ENCODE measurements at places on chromosomes 12 and 14. TPM values are rescaled to one million over a fixed set of nuclear protein-coding genes. Genes with fewer than 3 reads are reported as not detected.

DNA sequence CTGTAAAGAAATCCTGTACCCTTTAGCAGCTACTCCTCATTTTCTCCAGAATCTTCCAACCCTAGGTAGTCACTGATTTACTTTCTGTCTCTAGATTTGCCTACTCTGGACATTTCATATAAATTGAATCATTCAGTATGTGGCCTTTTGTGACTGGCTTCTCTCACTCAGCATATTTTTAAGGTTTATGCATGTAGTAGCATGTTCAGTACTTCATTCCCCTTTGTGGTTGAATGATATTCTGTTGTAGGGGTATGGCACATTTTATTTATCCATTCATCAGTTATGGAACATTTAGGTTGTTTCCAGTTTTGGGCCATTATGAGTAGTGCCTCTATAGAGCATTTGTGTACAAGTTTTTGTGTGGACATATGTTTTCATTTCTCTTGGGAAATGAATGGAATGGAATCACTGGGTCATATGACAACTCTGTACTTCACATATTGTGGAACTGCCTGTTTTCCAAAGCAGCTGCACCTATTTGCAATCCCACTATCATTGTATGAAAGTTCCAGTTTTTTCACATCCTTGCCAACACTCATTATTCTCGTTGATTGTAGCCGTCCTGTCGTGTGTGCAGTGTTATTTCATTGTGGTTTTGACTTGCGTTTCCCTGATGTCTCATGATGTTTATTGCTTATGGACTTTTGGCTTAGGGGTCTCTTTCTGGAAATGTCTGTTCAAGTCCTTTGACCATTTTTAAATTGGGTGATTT lies 57.2 kb downstream of the ATF7IP start:
- no peak for DNase-seq
- no peaks in the 10 kb centered on the region for H3K4me1 ChIP-seq
- no peak overlapping the region for H3K27ac ChIP-seq
- H3K27me3 ChIP-seq: no peaks in the 10 kb centered on the region

DPPA3 gene
- total RNA-seq: 0.19 TPM

DNA sequence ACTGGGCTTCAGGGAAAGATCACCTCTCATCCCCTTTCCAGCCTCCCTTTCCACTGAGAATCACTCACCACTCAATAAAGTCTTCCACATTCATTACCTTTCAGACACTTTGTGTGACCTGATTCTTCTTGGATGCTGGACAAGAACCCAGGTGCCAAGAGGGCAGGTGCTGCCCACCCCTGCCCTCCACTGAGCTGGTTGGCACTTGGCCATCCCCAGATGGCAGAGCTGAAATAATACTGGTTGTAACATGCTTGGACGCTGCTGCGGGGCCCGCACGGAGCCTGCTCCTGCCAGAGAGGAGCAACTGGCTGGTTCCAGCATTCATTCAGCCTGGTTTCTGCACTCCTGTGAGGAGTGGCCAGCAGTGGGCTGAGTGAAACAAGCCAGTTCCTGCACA lies 386.7 kb upstream of the CCDC196 start:
- H3K36me3 ChIP-seq: no peaks in the 10 kb centered on the region
- no peaks in the 10 kb centered on the region for H3K4me1 ChIP-seq
- DNase-seq: no peak
- no peaks in the 10 kb centered on the region for H3K27me3 ChIP-seq

- H3K27me3 ChIP-seq: no peaks in the 10 kb centered on the region
- H3K4me1 ChIP-seq: peaks cover 63% of the 10 kb centered on the region
- H3K4me3 ChIP-seq: no peak overlapping the region
- H3K36me3 ChIP-seq: peaks cover 3% of the 10 kb centered on the region
Measured at GRCh38 chr12:12440784-12441428, 84.0 kb downstream of the BORCS5 start.

IGF1 gene
- total RNA-seq: 1.6 TPM

DNA sequence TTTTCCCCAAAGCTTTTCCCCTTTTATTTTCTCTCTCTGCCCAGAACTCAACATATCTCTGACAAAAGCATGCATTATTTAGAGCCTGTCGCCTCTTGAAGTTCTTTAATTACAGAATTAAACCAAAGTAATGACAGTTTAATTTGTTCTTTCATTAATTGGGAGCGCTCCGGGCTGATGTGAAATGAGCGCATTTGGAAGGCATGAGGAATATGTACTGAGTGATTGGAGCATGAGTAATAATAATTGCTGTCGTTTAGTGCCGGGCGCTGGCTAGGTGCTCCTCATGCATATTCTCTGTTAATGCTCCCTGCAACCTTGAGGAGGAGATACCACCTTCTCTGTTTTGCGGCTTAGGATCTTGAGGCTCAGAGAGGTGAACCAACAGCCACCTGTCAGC lies 120.5 kb downstream of the SLC25A47 start:
- H3K36me3 ChIP-seq: no peaks in the 10 kb centered on the region
- H3K27me3 ChIP-seq: no peaks in the 10 kb centered on the region
- DNase-seq: no peak
- no peak overlapping the region for H3K4me3 ChIP-seq

PTPRR gene
- total RNA-seq: 0.38 TPM

ZFHX2 gene
- 0.24 TPM for total RNA-seq

DNA sequence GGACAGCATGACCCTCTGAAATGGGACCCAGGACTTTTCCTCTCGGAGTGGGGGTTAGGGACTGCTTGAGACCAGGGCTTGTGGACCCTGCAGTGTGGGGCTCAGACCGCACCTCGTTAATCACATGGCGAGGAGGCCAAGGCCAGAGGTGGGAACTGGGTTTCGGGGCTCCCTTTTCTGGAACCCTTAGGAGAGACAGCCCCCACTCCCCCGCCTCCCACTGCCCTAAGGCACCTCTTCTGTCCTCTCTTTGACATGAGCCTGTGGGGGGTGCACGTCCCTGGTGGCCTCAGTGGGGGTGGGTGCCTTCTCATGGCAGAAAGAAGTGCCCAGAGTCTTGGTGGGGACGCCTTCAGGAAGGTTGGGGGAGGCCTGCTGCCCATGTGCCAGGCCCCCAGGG lies 24.3 kb downstream of the RTL1 start:
- no peak overlapping the region for H3K4me3 ChIP-seq
- no peaks in the 10 kb centered on the region for H3K36me3 ChIP-seq
- no peak for DNase-seq
- H3K27ac ChIP-seq: no peak overlapping the region
- no peaks in the 10 kb centered on the region for H3K27me3 ChIP-seq
- no peaks in the 10 kb centered on the region for H3K4me1 ChIP-seq

- peaks cover 42% of the 10 kb centered on the region for H3K4me1 ChIP-seq
- H3K27ac ChIP-seq: peak overlapping the region; percentile 31
- no peaks in the 10 kb centered on the region for H3K27me3 ChIP-seq
- peak overlapping the region; percentile 44 for H3K4me3 ChIP-seq
Measured at GRCh38 chr14:64196814-64197411, 97.3 kb downstream of the ESR2 start.

ZNF605 gene
- 9.0 TPM for total RNA-seq

DNA sequence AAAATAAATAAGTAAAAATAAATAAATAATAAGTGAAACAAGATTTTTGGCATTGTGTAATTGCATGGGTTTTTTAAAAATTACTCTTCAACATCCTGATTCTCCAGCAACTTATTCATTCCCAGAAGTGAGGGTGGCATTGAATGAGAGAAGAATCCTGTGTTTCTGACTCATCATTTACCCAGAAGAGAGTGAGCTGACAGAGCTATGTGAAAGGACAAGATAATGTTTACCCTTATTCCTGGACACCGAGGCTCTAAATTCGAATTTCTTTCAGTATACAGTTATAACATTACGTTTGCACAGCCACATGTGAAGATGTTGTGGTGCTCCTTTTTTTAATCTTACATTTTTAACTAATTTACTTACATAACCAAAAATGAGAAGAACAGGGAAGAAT lies 36.4 kb downstream of the BBS10 start:
- no peaks in the 10 kb centered on the region for H3K4me1 ChIP-seq
- no peak overlapping the region for H3K4me3 ChIP-seq
- H3K27ac ChIP-seq: no peak overlapping the region
- no peaks in the 10 kb centered on the region for H3K36me3 ChIP-seq

DNA sequence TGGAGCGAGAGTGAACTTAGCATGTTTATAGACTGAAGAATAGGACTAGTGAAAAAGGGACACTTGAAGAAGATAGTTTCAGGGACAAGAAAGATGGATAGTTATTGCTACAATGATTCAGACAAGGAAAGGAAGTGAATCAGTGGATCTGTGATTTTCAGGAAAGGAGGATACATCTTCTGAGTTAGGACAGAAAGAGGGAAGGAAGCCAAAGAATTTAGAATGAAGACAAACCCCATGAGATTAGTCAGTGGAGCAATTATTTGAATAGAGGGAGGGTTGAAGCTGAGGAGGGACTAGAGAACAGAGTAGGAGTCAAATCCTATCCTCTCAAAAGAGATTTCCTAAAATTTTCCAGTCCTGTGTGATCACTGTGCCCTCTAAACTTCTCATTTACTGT lies 282.7 kb downstream of the AKAP6 start:
- no peaks in the 10 kb centered on the region for H3K4me1 ChIP-seq
- H3K4me3 ChIP-seq: no peak overlapping the region
- no peak for DNase-seq
- no peak overlapping the region for H3K27ac ChIP-seq
- no peaks in the 10 kb centered on the region for H3K36me3 ChIP-seq

DIO3 gene
- 0.24 TPM for total RNA-seq

GRCh38 chr12:92118826-92119536 lies 26.7 kb downstream of the BTG1 start:
- no peak overlapping the region for H3K4me3 ChIP-seq
- DNase-seq: no peak
- no peak overlapping the region for H3K27ac ChIP-seq
- no peaks in the 10 kb centered on the region for H3K27me3 ChIP-seq
- H3K4me1 ChIP-seq: peaks cover 5% of the 10 kb centered on the region

DNA sequence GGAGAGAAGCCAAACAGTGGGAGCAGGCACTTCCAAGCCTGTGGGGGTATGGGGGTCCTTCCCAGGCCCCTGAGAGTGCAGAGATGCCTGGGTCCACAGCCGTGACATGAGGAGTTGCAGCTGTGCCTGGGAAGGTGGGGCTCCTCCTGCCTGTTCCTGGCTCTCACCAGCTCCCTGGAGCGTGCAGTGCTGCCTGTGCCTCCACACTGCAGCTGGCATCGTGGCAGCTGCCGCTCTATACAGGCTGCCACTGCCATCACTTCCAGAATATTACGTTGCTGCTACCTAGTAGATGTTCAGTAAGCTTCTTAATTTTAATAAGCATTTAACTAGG lies 223.7 kb downstream of the KCNC2 start:
- H3K4me1 ChIP-seq: no peaks in the 10 kb centered on the region
- H3K36me3 ChIP-seq: no peaks in the 10 kb centered on the region
- no peaks in the 10 kb centered on the region for H3K27me3 ChIP-seq
- no peak overlapping the region for H3K4me3 ChIP-seq

DNA sequence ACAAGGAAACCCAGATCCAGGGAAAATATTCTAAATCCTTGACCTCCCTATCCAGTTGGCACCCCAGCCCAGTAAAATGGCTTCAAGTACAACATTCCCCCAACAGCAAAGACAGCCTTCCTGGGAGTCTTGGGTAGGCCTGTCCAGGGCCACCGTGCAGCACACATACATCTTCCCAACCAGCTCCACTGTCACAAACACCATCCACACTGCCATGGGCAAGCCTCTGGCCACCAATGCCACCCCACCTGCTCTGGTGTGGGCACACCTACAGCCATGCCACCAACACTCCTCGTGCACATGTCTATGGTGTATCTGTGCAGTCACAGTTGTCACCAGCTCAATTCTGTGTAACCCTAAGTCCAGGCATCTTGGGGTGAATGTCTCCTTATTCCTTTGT lies 193.2 kb downstream of the DAD1 start:
- no peak overlapping the region for H3K27ac ChIP-seq
- no peaks in the 10 kb centered on the region for H3K36me3 ChIP-seq
- DNase-seq: no peak
- H3K4me3 ChIP-seq: no peak overlapping the region
- no peaks in the 10 kb centered on the region for H3K27me3 ChIP-seq

DNA sequence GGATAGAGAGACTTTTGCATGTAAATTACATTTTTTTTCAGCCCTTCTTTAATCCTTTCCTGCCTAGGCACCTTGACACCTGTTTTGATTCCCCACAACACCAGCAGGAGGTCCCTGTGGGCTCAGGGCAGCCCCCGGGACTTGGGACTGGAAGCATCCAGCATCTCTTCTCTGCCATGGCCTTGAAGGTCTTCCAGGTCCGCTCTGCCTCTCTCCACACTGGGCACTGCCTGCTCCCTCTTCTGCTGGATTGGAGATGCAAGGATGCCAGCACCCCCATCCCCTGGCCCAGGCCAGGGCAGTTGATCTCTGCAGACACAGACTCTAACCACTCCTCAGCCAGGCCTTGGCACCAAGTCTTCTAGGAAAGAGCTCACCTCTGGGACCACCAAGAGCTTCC lies 134.5 kb upstream of the C14orf180 start:
- H3K27me3 ChIP-seq: no peaks in the 10 kb centered on the region
- no peak for DNase-seq
- no peak overlapping the region for H3K27ac ChIP-seq
- H3K4me1 ChIP-seq: no peaks in the 10 kb centered on the region

MEG3 gene
- total RNA-seq: 12.6 TPM

DNA sequence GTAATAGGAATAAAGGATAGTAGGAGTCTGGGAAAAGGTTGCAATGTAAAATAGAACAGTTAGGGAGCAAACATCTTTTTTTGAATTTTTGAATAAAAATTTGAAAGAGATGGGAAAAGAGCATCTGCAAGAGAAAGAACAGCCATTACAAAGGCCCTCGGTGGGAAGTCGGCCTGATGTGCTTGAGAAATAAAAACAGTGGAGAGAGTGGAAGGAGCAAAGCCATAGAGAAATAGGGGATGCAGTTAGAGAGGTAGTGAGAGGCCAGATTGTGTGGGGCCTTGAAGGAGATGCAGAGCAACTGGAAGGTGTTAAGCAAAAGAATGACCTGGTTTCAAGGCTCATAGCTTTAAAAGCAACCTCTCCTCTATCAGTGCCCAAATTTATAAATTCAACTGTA lies 409.8 kb downstream of the RERGL start:
- no peaks in the 10 kb centered on the region for H3K4me1 ChIP-seq
- no peaks in the 10 kb centered on the region for H3K27me3 ChIP-seq
- no peak overlapping the region for H3K27ac ChIP-seq

- H3K4me1 ChIP-seq: no peaks in the 10 kb centered on the region
- H3K27me3 ChIP-seq: no peaks in the 10 kb centered on the region
- H3K27ac ChIP-seq: no peak overlapping the region
- no peak for DNase-seq
- H3K36me3 ChIP-seq: no peaks in the 10 kb centered on the region
Measured at GRCh38 chr12:46915082-46915481, 89.3 kb upstream of the SLC38A4 start.

PPM1H gene
- 3.6 TPM for total RNA-seq

FAM186B gene
- total RNA-seq: 0.09 TPM

GRCh38 chr12:11652351-11653040 lies 3.0 kb downstream of the ETV6 start:
- H3K4me3 ChIP-seq: peak overlapping the region; percentile 99
- no peaks in the 10 kb centered on the region for H3K27me3 ChIP-seq
- H3K36me3 ChIP-seq: peaks cover 10% of the 10 kb centered on the region

GRCh38 chr14:62710811-62711210 lies 334.4 kb downstream of the KCNH5 start:
- H3K27ac ChIP-seq: no peak overlapping the region
- H3K4me3 ChIP-seq: no peak overlapping the region
- H3K27me3 ChIP-seq: no peaks in the 10 kb centered on the region
- no peak for DNase-seq
- no peaks in the 10 kb centered on the region for H3K36me3 ChIP-seq

Data from thymus (tissue), 14 donors.